ENCODE measurements at places on chromosomes 1 and 21.

GRCh38 chr1:6373961-6374720 lies 19.4 kb downstream of the ACOT7 start:
- DNase-seq = no peak

- DNase-seq = no peak
These were observed 216.3 kb downstream of the KCNH1 start for GRCh38 chr1:210917560-210918169.

DNA sequence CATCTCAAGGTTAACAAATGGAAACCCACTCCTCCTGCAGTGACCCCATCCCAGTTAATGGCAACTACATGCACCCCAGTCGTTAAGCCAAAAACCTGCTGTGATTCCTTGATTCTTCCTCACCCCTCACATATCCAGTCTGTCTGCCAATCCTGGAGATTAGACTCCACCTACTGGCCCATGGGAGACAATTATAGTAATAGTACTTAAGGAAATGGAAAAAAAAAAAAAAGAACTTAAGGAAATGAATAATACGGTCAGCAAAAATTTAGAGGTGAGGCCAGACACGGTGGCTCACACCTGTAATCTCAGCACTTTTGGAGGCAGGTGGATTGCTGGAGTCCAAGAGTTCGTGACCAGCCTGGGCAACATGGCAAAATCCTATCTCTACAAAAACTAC lies 7.0 kb downstream of the NOL9 start:
- no peak for DNase-seq

- no peak for DNase-seq
These were observed 42.6 kb downstream of the KIRREL1 start for GRCh38 chr1:158035976-158036583.

DNA sequence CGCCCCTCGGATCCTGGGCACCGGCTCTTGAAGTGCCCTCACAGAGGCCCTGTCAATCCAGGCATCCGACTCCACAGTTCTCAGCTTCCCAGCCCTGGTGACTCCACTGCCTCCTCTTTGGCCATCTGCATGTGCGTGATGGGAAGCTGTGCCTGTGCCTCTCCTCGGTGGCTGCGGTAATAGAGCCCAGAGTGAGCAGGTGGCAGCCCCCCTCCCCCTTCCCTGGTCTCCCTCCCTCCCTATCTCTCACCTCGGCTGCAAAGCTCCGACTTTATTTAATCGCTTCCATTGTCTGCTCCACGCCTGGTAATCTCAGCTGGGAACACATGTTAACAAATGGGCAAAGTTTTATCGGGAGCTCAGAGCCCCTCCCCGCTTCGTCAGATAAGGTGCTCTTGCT lies 91.9 kb downstream of the IGSF21 start:
- no peak for DNase-seq

- no peak for DNase-seq
These were observed 498.2 kb upstream of the BRINP3 start for GRCh38 chr1:190975827-190976226.

DNA sequence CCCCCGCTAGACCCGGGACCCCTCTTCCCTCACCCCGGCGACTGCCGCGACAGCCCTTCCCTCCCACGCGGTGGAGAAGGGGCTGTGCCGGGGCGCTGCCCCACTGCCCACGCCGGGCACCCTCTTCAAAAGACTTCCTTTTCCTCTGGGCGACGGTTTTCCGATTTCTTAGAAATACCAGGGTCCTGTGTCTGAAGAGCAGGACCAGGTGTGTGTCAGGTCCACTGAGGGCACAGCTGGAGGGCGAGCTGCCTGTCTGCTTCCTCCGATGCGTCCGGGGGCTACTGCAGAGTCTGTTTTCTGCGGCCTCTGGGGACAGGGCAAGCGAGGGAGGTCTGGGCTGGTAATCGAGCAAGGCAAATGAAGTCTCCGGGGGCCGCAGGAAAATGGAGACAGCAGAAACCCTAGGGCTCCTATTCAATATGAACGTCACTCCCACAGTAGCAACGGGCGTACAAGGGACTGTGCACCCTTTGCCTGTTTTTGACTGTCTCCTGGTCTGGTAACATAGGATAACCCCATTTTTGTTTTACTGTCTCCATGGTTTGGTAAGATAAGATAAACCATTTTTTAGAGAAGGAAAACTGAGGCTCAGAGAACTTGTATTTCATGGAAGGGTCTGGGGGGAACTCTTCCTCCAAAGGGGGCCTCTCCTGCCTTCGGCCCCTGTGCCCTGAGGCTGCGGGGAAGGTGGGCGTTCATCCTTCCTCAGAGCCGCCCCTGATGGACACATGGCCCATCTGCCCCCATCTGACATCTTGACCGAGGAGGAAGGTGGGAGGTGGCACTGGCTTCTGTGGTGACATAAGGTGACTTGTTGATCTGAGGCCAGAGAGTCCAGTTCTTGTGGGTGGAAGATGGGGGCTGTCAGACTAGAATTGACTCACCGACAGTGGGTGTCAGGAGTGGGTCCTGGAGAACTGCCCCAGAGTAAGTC lies 970 bp downstream of the TNFRSF1B start:
- no peak for DNase-seq

DNA sequence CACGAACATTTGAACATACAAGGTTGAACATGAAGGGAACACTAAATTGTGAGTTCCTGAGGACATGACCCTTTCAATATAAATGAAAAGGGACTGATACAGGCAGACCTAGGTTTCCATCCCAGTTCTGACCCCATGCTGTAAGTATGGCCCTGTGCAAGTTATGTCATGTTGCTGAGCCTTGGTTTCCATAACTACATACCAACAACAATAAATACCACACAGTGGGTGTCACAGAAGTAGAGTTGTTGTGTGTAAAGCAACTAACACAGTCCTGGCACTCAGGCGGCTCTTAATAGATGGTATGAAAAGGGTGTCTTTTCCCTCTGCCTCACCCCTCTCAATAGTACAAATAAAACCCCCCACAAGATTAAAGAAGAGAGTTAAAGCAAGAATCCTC lies 140.8 kb downstream of the LMX1A start:
- no peak for DNase-seq
